GM13977 (cell line): ENCODE measurements at places on chromosomes 2 and 18.
A peak's percentile ranks its signal among the peaks of the same experiment; 100 is the strongest.

DNA sequence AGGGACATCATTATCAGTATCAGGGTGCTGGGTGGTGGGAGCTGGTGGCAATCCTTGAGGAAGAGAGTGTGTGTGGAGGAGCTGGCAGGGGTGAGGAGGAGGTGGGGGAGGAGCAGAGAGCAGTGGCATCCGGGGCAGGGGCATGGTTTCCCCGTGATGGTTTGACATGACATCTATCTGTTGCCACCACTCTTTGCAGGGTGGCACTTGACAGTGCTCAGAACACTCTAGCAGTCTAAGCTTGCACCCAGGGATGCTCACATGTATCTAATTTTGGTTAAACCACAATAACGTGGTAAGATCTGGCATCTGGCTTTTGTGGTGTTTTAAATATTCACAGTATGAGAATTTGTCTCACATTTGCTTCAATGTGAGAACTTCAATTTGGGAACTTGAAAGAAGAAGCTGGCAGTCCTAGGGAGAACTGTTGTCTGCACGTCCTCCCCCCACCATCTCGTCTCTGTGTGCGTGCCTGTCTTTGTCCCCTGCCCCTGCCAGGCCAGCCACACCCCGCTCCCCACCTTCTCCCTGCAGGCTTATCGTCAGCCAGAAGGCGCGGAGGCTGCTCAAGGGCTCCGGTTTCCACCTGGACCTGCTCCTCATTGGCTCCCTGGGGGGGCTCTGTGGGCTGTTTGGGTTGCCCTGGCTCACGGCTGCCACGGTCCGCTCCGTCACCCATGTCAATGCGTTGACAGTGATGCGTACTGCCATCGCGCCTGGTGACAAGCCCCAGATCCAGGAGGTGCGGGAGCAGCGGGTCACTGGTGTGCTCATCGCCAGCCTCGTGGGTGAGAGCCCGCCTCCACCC lies 11.7 kb downstream of the SLC4A3 start:
- DNase-seq, result no peak

GRCh38 chr18:65227970-65228369 lies 522.8 kb upstream of the CDH7 start:
- DNase-seq, result no peak

- DNase-seq, result peak; percentile 38
These were observed 48.0 kb downstream of the SERPINB8 start for GRCh38 chr18:64017870-64018269.

- no peak for DNase-seq
These were observed 418.0 kb upstream of the TNP1 start for GRCh38 chr2:217277646-217278398.

- DNase-seq, result no peak
These were observed 24.4 kb upstream of the RAB12 start for GRCh38 chr18:8584798-8585197.

DNA sequence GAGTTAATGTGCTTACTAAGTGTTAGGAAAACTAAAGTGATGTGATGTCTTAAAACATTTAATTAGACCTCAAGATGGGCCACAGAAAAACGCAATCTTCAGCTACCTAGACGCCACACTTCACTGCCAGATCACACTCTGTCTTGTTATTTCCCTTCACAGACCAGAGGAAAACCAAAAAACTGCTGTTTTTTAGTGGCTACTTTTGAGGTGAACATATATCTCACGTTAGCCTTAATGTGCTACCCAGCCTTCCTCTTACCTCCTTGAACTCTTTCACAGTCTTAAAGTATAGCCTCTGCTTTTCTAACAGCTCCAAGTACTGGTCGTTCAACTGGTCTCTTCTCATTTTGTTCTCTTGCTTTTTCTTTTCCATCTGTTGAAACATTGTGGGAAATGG lies 83.1 kb downstream of the CCDC93 start:
- no peak for DNase-seq

DNA sequence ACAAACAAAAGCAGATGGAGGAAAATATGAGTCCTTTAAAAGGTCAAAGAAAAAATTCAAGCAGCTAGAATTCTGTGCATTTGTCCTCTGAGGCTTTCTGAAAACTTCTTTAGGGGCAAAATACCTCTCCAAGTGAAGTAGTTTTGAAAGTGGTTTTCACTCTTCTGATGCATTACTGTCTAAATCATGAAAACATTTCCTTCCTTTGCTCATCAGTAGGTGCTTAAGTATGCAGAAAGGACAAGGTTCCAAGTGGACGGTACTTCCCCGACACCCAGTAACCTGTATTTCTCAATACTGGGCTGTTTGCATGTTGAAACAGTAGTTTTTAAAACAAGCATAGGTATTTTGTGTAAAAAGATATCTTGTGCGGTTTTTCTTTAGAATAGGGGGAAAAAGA lies 189.1 kb upstream of the ERBB4 start:
- peak; percentile 32 for DNase-seq

DNA sequence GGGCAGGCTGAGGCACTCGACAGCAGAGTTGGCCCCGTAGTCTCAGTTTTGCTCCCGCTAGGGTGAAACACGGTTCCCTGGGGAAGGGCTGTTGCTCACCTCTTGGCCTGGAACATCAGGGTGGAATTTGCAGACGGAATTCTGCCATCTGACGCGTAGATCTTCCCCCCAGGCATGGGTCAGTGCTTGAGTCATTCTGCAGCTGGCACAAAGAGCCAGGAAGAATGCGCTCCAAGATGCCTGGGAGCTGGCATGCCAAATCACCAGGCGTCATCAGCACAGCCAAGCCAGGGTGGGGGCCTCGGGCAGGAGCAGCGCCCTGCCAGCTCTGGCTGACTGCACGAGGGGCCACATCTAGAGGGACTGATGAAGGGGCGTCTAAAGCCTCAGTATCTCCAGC lies 42.7 kb downstream of the ODC1 start:
- DNase-seq, result no peak

DNA sequence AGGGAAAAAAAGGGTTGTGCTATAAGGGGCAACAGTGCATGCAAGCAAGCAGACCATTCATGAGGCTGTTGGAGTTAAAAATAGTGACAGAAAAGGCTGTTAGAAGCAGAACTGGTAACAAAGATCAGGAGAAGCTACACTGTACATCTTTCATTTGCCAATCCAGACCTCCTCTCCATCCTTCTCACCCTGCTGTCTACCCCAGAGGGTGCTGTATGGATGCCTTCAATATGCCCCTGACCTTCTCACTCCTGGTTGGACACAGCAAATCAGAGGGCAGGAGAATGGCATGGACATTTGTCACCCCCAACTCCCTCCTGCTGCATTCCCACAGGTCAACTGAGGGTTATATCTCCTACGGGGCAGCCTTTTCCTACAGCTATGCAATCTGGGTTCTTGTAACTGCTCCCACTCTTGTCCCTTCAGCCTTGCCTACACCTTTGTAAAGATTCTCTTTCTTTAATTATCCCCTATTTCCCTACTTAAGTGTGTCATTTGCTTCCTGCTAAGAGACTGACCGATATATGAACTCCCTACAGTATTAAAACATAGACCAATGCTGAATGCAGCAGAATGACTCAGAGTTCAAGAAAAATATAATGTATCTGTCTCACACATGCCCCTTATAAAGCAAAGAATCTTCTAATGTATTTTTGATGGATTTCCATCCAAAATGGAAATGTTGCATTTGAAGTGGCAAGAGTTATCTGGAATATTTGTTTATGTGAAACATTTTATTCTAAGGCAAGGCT lies 169.2 kb upstream of the NCKAP5 start:
- no peak for DNase-seq

- DNase-seq, result peak; percentile 52
These were observed 1.1 kb upstream of the BOLL start for GRCh38 chr2:197786010-197786877.

DNA sequence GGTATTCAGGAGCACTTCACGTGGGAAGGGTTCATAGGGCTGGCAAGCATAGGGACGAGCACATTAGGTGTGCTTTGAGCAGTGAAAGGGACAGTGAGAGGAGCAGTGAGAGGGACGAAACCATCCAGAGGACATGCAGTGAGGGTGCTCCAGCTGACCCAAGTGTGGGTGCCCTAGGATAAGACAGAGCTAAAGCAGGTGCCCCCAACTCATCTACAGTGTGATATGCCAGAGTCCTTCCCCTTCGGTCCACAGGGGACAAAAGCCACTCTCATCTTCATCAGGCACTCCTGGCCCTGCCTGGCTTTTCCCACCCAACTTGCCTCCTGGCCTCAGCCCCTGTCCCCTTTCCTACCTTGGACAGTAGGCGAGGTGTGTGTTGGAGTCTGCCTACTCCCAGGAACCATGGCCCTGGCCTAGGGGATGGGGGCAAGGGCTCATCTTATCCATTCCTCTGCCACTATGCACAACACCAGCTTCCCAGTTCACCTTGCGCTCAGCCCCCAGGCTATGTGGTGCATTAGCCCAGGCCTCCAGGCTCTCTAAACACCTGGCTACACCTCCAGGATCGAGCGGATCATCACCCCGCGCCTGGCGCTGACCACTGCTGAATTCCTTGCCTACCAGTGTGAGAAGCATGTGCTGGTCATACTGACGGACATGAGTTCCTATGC lies 16.1 kb upstream of the ANKRD53 start:
- no peak for DNase-seq

- DNase-seq, result peak; percentile 31
These were observed 116.6 kb upstream of the PELI1 start for GRCh38 chr2:64260817-64261216.

- no peak for DNase-seq
These were observed 80.7 kb upstream of the DAPL1 start for GRCh38 chr2:158714420-158714819.

GRCh38 chr2:74715880-74716279 lies 61.8 kb downstream of the SEMA4F start:
- DNase-seq, result peak; percentile 22

DNA sequence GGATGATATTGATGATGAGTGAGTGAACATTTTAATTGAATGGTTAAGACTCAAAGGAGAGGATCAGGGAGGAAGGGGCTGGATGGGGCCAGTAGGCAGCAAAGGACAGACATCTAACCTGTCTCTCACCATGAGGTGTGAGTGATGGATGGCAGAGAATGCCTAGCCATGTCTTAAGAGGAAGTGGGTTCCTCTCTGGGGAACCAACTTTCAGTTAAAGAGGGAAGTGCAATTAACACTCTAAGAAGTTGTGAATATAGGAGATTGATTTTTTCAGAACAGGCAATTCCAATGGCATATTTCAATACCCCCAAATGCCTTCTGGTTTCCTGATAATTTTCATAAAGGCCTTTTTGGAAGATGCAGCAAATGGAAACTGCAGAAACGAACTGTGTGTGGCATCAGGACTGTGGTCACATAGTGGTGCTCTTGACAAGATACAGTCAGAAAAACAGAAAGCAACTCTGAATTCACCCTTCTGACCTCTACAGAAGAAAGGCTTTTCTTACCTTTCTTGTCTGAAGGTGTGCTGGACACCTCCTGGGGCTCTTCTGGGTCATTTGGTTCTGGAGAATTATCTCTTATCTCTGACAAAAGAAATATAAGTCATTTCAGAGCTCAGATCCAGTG lies 10.2 kb downstream of the SP110 start:
- no peak for DNase-seq

GRCh38 chr2:69067026-69067630 lies 54.1 kb downstream of the ANTXR1 start:
- DNase-seq, result no peak

GRCh38 chr2:175580652-175581051 lies 399.1 kb upstream of the ATP5MC3 start:
- no peak for DNase-seq

DNA sequence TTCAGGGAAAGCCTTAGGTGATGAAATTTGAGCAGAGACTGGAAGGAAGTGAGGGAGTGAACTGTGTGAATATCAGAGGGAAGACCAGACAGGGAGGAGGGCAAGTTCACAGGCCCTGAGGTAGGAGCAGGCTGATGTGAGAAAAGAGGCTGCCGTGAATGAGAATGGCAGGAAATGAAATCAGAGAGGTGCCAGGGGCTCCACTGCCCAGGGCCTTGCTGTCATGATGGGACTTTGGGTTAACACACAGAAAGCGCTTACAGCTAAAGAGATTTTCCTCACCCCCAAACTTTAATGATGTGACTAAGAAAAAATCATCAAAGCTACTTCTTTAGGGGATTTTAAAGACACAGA lies 53.8 kb downstream of the MARCHF4 start:
- DNase-seq, result no peak

DNA sequence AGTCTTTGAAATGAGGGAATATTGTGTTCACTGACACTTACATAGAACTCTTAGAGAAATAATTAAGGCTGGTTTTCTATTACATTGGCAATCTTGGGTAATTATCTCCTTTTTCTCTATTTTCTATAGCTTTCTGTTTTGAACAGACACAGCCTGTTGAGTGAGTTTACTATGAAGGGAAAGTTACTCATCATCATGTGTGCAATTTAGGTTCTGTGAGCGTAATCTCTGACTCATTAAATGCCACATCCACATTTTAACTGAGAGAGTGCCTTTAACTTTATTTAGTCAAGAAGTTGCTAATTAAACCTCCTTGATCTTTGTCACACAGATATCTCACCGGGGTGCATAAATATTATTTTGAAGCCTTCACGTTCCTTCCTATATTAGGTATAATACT lies 174.0 kb upstream of the SLC8A1 start:
- no peak for DNase-seq

- no peak for DNase-seq
These were observed 51.8 kb downstream of the USP34 start for GRCh38 chr2:61419129-61419528.

GRCh38 chr18:37489011-37489410 lies 76.6 kb downstream of the CELF4 start:
- DNase-seq, result no peak

GRCh38 chr2:129006135-129006886 lies 687.6 kb upstream of the HS6ST1 start:
- no peak for DNase-seq

- no peak for DNase-seq
These were observed 32.9 kb upstream of the EHBP1 start for GRCh38 chr2:62672601-62673000.

GRCh38 chr2:170365686-170366085 lies 187.7 kb downstream of the MYO3B start:
- no peak for DNase-seq

- DNase-seq, result no peak
These were observed 10.4 kb downstream of the CERKL start for GRCh38 chr2:181646415-181646987.

DNA sequence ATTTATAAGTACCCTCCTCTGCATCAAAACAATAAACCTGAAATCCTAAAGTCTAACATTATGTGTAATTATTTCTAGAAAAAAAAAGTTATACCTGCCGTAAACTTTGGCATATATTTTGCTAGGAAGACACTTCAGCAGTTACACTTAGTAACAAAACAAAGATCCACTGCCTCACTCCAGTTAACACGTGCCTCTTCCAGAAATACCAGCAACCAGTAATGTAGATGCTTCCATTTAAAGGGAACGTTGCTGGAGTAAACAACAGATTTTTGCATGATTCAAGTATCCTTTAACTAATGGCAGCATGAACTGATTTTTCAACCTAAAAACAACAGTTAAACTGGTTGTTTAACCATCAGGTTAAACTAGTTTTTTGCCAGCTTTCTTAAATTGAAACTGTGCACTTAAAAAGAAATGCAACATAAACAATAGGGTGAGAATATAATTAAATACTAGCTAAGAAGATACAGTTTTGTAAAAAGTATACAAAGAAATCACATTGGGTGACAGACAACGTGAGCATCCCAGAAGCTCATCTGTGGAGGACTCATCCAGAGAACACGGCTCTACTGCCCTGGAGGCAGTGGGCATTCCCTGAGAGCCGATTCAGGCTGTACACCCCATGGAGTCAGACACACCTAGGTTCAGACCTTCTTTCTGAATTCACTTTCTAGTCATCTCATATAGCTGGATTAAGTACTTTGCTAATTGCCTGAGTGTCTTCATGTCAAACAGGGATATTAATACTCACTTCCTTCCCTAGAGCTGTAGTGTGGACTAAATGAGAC lies 22.3 kb downstream of the MGAT4A start:
- no peak for DNase-seq
